GM12878 (cell line): ENCODE measurements at places on chromosomes 5 and 9. TPM values are rescaled to one million over a fixed set of nuclear protein-coding genes. Genes with fewer than 3 reads are reported as not detected.
A peak's percentile ranks its signal among the peaks of the same experiment; 100 is the strongest.

The ITK gene
- 0.80 and 1.4 TPM in 2 replicates for total RNA-seq

The CD14 gene
- 0.21 and 0.72 TPM in 2 replicates for total RNA-seq

The EQTN gene
- total RNA-seq: not detected in 2 replicates

The PPP3R2 gene
- total RNA-seq: not detected in 2 replicates

DNA sequence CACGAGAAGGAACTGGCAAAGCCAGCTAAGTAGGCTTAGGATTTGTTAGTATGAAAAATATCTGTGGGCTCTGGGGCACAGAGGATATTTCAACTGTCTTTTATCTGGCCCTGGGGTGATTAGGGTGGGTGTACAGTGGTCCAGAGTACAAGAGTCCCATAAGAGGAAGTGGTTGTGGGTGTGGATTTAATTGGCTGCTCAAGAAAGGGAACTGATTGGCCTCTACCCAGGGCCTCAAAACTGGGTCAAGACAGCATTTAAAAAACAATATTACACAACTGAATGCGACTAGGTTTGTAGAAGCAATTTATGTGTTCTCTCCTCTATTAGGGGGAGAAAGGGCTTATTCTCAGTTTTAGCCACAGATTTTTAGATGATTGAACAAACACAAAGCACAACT is 1353.4 kb upstream of the WWC1 start:
- no peaks in the 10 kb centered on the region for H3K36me3 ChIP-seq
- no peak overlapping the region for H3K4me3 ChIP-seq
- no peaks in the 10 kb centered on the region for H3K4me1 ChIP-seq
- DNase-seq: no peak
- H3K27ac ChIP-seq: no peak overlapping the region

DNA sequence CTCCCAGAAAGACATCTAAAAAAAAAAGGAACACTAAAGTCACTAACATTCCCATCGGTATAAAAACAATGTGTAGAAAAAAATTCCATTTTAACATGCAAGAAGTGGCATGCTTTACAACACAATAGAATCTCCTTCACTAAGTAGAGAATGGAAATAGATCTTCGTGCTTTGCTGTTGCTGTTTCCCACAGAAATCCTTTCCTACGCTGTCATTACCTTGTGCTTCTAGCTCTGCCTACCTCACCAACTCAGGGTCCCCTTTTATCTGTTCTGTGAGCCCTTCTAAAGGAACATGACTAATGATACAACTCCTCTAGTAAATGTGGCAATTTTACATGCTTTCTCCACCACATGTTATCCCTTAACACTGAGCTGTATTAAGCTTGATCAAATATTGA is 202.9 kb downstream of the MCTP1 start:
- H3K4me1 ChIP-seq: peaks cover 2% of the 10 kb centered on the region; the same call in 1 of the 2 replicates
- H3K4me3 ChIP-seq: peak overlapping the region; percentile 37; the same call in 1 of the 2 replicates
- no peaks in the 10 kb centered on the region for H3K36me3 ChIP-seq

DNA sequence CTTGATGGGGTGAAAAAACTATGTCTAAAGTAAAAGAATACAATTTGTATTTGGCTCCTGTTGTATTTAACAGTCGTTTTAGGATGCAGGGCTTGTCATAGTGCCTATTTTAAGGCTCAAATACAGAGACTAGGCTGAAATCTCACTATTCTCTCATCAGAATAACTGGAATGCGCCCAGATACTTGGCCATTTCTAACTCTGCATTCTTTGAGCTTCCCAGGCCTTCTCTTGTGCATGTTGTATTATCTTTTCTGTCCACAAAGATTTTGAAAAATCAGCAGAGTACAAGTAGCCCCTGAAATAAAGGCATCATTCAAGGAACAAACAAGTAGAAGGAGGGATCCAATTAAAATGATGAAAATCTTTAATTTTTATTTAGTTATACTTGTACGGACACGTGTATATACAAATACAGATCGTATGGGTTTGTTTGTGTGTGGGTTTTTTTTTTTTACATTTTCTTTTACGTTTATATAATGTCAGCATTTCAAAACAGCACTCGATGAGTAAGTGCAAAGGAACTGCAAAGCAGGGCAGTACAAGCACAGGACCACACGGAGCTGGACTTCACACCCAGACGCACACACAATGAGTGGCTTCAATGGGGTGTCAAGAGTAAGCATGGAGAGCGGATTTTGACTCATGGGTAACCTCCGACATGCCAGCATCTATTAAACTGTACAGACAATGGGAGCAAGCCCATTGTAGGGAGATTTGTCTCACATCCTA is 294.0 kb downstream of the EFNA5 start:
- DNase-seq: no peak
- no peaks in the 10 kb centered on the region for H3K4me1 ChIP-seq
- H3K27ac ChIP-seq: no peak overlapping the region
- H3K4me3 ChIP-seq: no peak overlapping the region

- no peak overlapping the region for H3K4me3 ChIP-seq
- H3K36me3 ChIP-seq: no peaks in the 10 kb centered on the region
- DNase-seq: no peak
- no peak overlapping the region for H3K27ac ChIP-seq
- no peaks in the 10 kb centered on the region for H3K4me1 ChIP-seq
- no peaks in the 10 kb centered on the region for H3K27me3 ChIP-seq
Measured at GRCh38 chr5:178551059-178551458, 39.1 kb downstream of the COL23A1 start.

GRCh38 chr9:21455320-21455719 is 15.1 kb downstream of the IFNA1 start:
- H3K27ac ChIP-seq: no peak overlapping the region
- H3K4me3 ChIP-seq: no peak overlapping the region
- no peaks in the 10 kb centered on the region for H3K36me3 ChIP-seq
- DNase-seq: no peak
